ENCODE measurements at places on chromosomes 4 and X.

DNA sequence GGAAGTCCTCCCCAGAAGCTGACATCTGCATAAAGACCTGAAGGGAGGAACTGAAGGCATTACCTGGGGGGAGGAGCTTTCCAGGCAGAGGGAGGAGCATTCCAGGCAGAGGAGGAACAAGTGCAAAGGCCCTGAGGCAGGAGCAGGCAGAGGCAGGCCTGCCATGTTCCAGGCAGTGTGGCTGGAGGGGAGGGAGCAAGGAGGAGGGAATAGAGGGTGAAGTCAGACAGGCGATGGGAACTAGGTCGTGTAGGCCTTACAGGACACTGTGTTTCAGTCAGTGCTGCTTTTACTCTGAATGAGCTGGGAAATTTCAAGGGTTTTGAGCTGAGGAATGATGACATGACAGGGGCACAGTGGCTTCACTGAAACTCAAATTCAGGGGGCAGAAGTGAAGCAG lies 292.7 kb downstream of the BCOR start:
- no peak for DNase-seq

DNA sequence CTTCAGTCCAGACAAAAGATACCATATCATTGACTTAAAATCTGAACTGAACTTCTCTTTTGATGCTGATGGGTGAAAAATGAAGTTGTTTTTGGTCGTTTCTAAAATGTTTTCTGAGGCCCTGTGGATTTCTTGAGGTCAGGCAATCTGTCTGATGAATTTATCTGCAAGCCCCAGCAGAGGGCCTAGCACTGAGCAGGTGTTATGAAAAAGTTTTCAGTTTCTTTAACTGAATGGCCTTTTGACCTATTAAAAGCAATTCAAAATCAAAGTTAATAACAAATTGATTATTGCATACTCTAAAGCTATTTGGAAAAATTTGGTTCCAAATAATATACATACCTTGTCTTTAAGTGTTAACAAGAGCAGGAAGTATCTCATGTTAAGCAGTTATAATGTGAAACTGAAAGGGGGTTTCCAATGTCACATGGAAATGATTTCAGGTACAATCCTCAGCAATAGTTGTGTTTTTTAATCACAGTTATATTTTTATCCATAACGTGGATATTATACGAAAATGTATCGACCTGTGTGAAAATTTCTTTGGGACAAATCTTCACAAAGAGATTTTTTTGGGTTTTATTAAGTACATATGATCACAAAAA lies 285.0 kb downstream of the SPANXN1 start:
- no peak for DNase-seq

DNA sequence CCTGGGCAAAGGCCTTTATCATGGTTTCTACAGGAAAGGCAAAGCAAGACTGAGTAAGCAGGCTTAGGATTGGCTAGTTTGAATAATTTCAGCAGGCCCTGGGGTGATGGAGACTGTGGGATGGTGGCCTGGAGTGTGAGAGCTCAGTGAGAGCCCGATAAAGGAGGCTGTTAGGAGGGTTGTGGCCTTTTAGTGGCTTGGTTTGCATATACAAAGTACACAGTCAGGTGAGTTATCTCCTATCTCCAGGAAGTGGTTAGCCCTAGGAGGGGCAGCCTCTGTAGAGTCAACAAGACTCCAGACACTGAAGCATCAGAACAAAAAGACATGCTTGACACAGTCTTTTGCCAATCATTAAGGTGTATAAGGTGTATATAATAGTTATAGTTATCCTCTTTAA lies 157.2 kb downstream of the CFAP299 start:
- DNase-seq: peak; percentile 12

- no peak for DNase-seq
Observed at GRCh38 chr4:134747108-134747805, 545.7 kb upstream of the PABPC4L start.

- DNase-seq: no peak
Observed at GRCh38 chr4:55132775-55133174, 7.4 kb upstream of the KDR start.

- peak; percentile 28 for DNase-seq
Observed at GRCh38 chr4:15779306-15779705, 1.2 kb downstream of the CD38 start.

GRCh38 chr4:102541697-102542096 lies 40.5 kb downstream of the NFKB1 start:
- DNase-seq: no peak

Data from PC-9 (cell line).